ENCODE measurements at places on chromosomes 3 and 15.

DNA sequence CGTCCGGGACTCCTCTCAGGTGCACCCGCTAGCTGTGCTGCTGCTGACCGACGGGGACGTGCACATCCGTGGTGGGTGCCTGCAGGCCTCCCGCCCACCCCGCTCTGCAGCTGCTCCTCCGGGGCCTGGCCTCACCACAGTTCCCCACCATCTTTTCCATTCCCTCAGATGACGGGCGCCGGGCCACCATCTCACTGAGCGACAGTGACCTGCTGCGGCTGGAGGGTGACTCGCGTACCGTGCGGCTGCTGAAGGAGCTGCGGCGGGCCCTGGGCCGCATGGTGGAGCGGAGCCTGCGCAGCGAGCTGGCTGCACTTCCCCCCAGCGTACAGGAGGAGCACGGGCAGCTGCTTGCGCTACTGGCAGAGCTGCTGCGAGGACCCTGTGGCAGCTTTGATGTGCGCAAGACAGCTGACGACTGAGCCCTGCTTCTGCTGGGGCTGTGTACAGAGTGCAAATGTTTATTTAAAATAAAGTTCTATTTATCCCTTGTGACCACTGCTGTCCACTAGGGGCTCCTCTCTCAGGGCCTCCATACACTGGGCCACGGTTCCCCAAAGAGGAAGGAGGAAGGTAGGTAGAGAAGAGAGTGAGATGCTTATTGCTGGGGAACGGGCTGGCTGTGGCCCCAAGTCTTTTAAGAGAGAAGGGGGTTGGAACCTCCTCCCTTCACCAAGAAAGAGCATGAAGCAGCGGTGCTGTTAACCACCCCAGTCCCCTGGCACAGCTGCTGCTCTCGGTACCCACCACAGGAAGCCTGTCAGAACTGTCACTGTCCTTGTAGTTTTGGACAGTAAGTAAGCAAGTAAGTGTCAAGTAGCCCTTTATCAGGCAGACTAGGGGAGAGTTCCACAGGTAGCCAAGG is 47.0 kb downstream of the DHX30 start:
- DNase-seq = peak; percentile 70

GRCh38 chr3:53174346-53175250 is 13.6 kb downstream of the PRKCD start:
- DNase-seq = no peak

DNA sequence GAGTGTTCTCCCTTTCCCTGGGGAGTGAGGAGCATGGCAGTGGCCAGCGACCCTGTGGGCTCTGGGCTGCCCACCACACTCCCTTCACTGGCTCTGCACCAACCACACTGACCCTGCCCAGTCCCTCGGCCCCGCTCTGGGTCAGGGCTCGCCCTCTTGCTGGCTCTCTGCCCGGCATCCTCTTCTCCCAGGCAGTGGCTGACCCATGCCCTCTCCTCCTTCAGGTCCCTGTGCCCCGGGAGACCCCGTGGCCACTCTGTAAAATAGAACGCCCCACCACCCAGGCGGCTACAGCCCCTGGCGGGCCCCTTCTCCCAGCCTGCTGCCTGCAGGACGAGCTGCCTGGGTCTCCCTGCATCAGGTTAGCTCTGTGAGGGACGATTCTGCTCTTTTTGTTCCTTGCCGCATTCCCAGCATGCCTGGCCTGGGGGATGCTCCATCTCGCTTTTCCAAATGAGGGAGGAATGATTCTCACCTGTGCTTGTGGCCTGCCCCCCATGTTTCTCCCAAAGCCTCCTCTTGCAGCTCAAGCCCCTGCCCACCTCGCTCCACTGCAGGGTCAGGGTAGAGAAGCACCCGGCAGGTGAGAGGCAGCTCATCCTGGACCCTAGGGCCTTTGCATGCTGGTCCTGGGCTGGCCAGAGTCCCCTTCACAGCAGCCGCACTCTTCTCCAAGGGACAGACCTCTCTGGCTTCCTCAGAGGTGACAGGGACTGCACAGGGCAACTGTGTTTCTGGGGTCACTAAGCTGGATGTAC is 14.5 kb upstream of the CFAP100 start:
- peak; percentile 52 for DNase-seq

GRCh38 chr3:50604628-50605588 is 6.7 kb downstream of the CISH start:
- DNase-seq = peak; percentile 89

GRCh38 chr3:190773948-190774347 is 88.5 kb downstream of the GMNC start:
- DNase-seq = no peak

- DNase-seq = no peak
Observed at GRCh38 chr3:100316641-100317069, 17.9 kb upstream of the NIT2 start.

DNA sequence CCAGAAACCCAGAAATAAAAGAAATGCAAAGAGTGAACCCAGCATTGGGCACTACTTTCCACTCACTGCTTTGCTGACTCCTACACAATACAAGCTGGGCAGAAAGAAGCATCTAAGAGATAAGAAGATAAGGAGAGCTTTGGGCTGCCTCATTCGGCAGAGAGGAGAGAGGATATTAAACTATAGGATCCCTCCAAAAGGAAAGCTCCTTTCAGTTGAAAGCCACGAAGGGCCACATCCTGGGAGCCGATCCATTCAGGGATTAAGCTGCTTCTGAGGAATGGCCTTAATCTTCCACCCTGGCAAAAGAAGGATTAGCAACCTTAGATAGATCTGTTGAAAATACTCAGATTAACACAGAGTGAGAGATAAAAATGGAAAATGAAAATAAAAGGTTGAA is 274.9 kb upstream of the PPP2R3A start:
- DNase-seq = no peak

GRCh38 chr3:111197485-111197884 is 125.9 kb downstream of the NECTIN3 start:
- DNase-seq = no peak

DNA sequence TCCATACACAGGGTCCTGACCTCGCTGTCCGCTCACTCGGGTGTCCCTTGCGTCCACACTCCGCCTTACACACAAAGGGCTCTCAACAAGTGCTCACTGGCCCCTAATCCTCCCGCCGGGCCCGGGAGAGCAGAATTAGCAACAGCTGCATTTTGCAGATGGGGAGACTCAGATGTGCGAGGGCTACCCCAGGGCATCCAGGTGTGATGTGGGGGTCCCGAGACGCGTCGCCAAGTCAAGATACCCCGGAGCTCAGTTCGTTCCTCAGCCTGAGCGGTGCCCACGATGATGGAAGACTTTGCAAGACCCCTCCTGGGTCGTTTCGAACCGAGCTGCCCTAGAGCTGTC is 14.9 kb upstream of the WNT7A start:
- peak; percentile 85 for DNase-seq

DNA sequence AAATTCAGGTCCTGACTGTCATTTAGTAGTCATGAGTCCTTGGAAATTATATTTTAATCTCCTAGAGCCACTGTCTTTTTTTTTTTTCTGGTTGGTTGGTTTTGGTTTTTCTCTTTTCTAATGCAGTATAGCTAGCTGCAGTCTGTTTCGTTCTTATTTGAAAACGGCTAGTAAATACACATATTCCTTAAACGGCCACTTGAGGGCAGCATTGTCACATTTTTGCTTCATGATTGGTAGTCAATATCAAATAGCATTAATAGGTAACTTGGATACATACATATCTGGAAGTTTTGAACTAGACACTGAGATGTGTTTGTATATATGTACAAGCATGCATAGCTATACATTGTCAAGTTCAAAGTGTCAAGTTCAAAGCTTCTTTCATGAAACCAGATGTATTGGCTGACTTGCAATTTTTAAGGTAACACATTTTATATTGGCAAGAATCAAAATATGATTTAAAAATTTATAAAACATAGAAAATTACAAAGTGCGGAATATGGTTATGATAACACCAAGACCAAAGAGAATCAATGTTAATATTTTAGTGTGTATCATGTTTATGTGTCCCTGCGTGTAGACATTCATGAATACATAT is 22.5 kb downstream of the GABRA5 start:
- no peak for DNase-seq

DNA sequence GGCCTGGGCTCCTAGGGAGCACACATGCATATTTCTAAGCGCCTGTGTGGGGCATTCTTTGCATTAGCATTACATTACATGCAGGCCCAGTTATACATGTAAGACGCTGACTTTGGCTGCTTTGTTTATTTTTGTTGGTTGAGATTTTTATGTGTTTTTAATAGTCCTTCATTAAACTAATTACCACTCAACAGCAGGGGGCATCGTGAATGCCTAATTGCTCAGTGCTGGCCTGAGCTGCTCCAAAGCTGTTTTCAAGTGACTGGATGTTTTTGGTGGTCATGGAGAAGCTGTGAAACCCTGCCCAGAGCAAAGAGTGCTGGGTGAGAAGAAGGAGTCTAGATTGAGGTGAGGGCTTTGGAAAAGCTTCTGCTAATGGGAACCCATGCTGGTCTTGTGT is 41.5 kb downstream of the GPD1L start:
- no peak for DNase-seq

DNA sequence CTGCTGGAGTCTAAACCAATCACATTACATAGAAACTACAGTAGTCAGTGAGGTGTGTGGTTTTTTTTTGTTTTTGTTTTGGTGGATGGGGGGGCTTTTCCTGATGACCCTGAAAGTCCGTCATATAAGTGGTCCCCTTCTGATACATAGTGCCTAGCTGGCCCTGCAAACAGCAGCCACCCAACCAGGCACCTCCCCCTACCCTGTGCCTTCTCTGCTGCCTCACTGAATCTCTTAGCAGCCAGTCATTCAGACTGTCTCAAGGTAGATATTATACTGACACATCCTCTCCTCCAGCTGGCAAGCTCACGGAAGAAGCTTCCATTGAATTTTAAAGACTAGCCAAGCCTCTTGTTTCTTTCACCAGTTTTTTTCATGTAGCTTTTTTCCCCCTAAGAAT is 21.4 kb downstream of the SYN2 start:
- DNase-seq = no peak

DNA sequence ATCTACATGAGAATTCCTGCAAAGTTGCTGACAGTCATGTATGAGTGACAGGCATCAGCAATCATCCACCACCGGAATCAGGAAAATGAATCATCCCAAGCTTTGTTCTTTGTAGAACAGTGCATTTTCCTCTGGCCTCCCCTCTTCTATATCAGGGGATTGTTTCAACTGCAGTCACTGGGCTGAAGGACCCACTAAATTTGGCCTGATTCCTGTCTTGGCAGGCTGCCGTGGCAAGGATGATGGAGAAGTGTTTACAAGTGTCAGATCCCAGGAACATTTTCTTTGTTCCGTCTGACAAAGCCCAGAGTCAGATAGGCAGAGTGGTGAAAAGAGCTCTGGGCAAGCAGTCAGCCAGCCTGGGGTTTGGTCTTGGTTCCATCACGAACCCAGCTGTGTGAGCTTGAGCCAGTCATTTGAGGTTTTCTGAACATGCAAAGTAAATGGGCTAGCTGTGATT is 175.1 kb upstream of the TSC22D2 start:
- no peak for DNase-seq

DNA sequence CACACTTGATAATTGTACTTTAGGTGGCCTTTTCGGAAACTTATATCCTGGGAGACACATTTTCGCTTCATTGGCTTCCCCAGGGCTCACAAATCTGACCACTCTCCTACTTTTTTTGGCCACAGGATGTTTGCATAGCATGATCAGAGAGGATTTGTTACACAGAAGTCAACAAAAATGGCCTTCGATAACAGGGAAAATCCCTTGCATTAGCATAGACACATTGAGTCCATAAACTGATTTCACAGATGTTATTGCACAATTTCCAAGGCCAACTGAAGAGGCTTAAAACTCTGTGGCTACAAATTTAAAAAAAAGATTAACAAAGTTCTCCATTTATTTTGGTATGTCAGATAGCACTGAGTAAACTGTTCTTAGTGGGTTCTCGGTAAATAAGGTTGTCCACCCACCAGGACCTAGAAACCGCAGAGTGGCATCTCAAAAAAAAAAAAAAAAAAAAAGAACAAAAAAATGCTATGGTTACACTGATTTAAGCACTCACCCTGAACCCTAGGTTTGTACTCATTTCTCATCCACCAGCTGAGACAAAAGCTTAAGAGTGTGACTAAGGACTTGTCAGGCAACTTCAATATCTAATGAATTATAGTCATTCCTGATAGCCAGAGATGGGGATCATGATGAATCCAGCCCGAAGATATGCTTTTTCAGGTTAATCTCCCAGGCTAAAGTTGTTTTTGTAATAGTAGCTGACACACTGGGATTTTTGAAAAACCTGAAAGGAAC is 188.9 kb upstream of the SYNPR start:
- DNase-seq = no peak

- no peak for DNase-seq
Observed at GRCh38 chr15:80455668-80456442, 51.7 kb downstream of the ARNT2 start.

- no peak for DNase-seq
Observed at GRCh38 chr15:78063217-78063616, 14.3 kb downstream of the TBC1D2B start.

- no peak for DNase-seq
Observed at GRCh38 chr3:165194511-165195240, 1.5 kb downstream of the SLITRK3 start.

Measured in spleen (tissue), 13 donors.